ENCODE measurements at places on chromosomes 2 and 18. TPM values are rescaled to one million over a fixed set of nuclear protein-coding genes. Genes with fewer than 3 reads are reported as not detected.

DNA sequence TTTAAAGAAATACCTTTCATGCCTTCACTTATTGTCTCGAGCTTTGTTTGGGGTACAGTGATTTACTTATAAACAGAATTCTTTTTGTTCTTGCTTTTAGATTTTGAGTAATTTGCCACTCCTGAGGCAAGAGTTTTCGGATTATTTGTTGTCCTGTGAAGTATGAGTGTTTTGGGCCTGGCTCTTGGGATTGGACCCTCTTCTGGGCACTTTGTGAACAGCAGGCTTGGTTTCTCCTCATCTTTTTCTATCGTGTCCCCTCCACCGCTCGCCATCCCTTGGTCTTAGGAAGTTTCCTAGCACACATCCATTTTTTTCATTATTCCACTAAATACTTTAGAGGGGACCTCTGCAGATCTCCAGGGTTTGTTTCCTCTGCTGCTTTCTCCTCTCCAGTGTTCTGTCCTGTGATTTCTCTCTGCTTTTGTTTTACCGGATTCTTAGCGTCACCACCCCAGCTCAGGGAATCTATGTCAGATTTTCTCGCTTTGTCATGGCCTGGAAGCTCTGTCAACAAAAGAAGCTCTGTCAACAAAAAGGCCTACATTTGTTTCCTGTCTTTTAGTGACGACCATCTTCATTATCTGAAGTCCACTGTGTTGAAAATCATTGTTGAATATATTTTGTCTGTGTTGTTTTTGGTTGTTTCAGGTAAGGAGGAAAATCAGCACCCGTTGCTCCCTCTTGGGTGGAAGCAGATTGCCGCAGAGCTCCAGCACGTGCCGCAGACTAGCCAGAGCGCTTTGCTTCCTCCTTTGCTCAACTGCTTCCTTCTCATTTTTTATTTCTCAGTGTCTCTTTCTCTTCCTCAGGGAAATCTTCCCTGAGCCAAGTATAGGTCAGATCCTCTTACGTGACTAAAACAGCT, 27.8 kb downstream of the ANKRD62 start:
- DNase-seq, result no peak

MBD5 gene
- total RNA-seq, result 30.7 TPM

- no peak for DNase-seq
Measured at GRCh38 chr2:26058390-26058789, 24.5 kb downstream of the RAB10 start.

G6PC2 gene
- not detected for total RNA-seq

THADA gene
- total RNA-seq, result 21.6 TPM

GRCh38 chr18:62914871-62915392, 199.6 kb downstream of the PHLPP1 start:
- DNase-seq, result no peak

GAREM1 gene
- total RNA-seq, result 0.18 TPM

GALR1 gene
- not detected for total RNA-seq

GRCh38 chr2:170020777-170021176, 157.2 kb upstream of the MYO3B start:
- no peak for DNase-seq

- DNase-seq, result no peak
Measured at GRCh38 chr18:27685091-27685490, 491.8 kb downstream of the CDH2 start.

DNA sequence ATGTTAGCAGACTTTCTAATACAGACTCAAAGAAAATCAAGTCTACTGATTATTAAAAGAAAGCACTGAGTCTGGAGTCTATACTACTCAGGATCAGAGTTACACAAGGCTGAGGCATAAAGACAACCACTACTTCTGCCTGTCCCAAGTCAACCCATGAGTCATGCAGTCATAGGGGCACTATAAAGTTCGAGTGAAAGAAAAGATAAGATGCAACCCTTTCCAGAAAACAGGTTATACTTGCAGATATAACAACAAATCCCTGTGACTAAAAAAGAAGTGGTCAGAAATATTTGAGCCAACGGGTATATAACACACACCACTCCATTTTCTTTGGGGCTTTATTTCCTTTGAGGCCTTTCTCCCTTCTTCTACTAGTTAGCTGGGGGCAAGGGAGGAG, 18.6 kb upstream of the SCRN3 start:
- no peak for DNase-seq

- DNase-seq, result no peak
Measured at GRCh38 chr2:188604579-188604978, 312.9 kb downstream of the GULP1 start.

ACSL3 gene
- total RNA-seq, result 57.2 TPM

GRCh38 chr2:58135861-58136260, 89.3 kb downstream of the VRK2 start:
- no peak for DNase-seq

GRCh38 chr2:62287899-62288880, 92.3 kb downstream of the B3GNT2 start:
- DNase-seq, result peak; percentile 37

- no peak for DNase-seq
Measured at GRCh38 chr2:96024336-96025193, 10.2 kb downstream of the GPAT2 start.

DNA sequence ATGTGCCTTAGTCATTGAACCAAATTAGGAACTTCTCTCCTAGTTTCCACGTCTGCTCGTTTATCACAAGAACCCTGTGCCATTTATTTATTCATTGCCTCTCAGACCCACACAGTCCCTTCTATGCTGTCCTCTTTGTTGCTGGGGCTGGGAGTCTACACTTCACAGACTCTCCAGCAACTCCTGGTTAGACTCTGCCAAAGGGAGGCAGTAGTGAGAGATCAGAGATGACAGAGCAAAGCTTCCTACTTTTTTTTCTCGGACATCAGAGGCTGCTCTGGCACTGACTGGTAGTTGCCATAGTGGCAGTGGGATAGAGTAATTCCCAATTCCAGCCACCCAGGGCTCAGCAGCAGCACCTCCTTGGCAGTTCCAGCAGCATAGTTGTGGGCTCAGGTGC, 277.5 kb downstream of the BCL11A start:
- DNase-seq, result no peak

HAAO gene
- total RNA-seq, result 0.18 TPM

IL36RN gene
- not detected for total RNA-seq

GRCh38 chr2:37013315-37013641, 46.9 kb upstream of the STRN start:
- no peak for DNase-seq

- DNase-seq, result peak; percentile 32
Measured at GRCh38 chr18:24397131-24397693, 412 bp downstream of the OSBPL1A start.

DNA sequence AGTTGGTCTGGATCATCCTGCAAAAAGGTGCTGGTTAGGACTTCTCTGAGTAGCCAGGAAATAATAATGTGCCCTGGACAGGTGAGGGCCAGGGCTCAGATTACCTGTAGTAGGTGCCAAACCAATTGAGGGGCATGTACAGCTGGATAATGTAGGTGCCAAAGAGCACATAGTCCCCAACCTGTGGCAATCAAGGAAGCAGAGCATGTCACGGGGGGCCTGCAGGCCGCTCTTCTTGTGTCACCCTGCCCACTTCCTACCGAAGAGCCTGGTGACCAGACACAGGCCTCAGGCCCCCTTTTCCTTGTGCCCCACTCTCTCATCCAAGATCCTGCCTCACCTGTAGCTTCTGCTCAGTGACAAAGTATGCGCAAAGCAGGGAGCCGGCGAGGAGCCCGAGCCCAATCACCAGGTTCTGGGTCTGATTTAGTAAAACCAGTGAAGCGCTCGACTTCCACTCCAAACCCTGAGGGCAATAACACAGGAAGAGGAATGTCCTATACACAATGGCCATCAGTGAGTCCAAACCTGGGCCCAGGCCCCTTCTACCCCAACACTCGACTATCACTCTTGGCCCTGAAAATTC, 5.2 kb downstream of the ABCB6 start:
- DNase-seq, result no peak

- no peak for DNase-seq
Measured at GRCh38 chr2:17541531-17541950, 1.0 kb downstream of the VSNL1 start.

GRCh38 chr2:230453006-230453405, 37.0 kb downstream of the SP100 start:
- no peak for DNase-seq

TRIM43 gene
- 0.73 TPM for total RNA-seq

MALL gene
- total RNA-seq, result not detected

TDRD15 gene
- 0.05 TPM for total RNA-seq

- no peak for DNase-seq
Measured at GRCh38 chr18:78979056-78979729, 425 bp upstream of the SALL3 start.

- DNase-seq, result peak; percentile 33
Measured at GRCh38 chr2:156322051-156322685, 10.4 kb downstream of the NR4A2 start.

DNA sequence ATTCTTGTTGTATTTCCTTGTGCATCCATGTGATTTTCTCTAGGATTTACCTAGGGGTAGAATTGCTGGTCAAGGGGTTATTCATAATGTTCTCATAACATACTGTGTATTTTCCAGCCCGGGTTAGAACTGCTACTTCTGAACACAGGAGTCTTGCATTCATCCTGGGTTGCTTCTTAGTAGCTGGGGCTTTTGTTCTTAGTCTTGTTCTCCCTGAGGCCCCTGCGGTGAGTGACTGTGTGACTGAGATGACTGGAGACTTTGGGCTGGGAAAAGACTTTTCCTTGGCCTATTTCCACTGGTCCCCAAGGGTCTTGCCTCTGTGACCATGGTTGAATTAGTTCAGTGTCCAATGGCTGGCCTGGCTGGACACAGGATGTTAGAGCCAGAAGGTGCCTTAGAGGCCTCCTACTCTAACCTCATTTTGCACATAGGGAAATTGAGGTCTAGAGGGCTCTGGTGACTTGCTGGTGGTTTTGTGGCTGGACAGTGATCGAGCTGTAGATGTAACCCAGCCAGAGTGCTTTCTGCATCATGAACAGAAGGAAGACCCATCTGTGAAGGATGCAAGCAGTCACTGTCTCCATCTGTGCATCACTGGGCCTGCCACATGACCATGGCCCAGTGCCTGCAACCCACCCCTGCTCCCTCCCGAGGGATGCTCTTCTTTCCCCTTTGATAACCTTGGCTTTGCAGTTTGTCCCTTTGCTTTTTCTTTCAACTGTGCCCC, 233.3 kb downstream of the FHOD3 start:
- no peak for DNase-seq

- DNase-seq, result no peak
Measured at GRCh38 chr2:207290833-207291624, 125.3 kb upstream of the KLF7 start.

HOXD3 gene
- total RNA-seq, result not detected

- DNase-seq, result no peak
Measured at GRCh38 chr2:203688798-203689197, 17.6 kb upstream of the CD28 start.

IL1F10 gene
- not detected for total RNA-seq
